ENCODE measurements at places on chromosomes 2 and 18. TPM values are rescaled to one million over a fixed set of nuclear protein-coding genes. Genes with fewer than 3 reads are reported as not detected.

DNA sequence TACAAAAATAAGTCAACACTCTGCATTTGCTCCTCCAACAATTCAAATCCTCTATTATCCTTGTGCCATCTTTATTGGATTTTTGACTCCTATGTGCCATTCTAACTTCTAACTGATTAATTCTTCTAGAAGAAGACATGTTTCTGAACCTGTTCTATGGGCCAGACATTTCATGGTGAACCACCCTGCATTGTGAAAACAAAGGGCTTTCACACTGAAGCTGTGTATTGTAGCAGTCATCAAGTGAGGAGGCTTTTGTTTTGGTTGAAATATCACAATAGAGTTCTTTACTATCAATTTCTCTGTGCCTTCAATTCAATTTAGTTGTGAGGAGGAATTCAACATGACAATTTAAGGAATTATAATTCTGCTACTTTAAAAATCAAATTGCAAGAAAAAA is 357.9 kb downstream of the PLCL1 start:
- no peak for DNase-seq

The PLEKHH2 gene
- total RNA-seq = 5.9 TPM

DNA sequence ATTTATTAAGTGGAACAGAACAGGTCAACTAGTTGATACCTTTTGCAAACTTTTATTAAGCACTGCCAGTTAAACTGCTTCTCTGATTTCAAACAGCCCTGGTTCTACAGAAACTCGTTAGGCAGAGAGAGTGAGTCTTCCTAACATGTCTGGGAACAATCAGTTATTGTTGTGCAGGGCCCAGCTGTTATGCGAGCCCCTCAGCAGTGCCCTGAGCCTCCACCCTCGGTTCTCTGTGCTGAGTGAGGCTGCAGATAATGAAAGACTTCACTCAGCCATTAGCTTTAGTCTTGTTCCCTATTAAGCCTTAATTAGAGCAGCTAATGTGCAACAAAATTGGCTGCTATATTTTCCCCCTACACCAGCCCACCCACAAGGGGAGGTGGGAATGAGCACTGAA is 39.6 kb downstream of the KCTD18 start:
- no peak for DNase-seq

GRCh38 chr2:121137571-121137970 is 147.4 kb downstream of the TFCP2L1 start:
- no peak for DNase-seq

- DNase-seq = no peak
Observed at GRCh38 chr2:235936493-235936892, 231.7 kb downstream of the GBX2 start.

The CFAP65 gene
- not detected for total RNA-seq

DNA sequence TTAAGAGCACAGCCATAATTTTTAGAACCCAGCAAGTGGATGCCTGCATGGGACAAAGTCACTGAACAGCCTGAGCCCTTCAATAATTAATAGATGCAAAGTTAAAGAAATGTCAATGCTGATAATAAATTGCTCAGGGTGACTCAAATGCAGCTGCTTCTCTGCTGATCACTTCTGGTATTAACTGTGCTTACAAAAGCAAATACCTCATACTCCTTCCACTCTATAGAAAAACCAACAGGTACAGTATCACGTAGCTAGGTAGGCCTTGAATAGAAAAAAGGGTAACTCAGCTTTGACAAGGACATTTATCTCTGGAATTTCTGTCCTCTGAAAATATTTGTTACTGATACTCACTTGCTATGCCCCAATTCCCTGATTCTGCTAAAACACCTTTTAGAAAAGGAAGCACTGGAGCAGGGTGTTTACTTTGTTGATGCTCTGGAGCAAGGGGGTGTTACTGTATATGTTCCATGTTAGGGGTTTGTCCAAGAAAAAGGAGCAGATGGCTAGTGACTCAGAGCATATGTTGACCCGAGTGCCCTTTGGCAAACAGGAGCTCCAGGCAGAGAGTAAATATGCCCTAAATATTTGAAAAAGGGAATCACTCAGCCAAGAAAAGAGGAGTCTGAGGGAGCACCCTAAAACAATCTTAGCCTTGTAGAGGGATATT is 59.1 kb upstream of the RTN4 start:
- DNase-seq = no peak

DNA sequence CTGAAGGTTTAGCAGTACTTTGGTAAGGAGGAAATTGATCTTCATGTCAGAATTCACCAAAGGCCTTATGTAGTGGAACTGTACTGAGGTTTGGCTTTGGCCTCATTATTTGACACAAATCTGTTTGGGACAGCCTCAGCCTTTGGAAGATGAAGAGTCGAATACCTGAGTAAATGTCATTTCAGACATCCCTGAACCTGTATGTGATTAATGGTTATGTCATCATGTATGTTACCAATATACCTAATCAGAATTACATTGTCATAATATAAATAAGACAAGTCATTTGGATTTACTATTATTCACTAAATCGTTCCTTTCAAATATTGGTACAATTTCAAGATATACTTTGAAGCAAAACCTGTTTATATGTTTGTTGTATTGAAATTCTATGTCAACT is 10.6 kb upstream of the ABCA12 start:
- no peak for DNase-seq

The UGT1A8 gene
- not detected for total RNA-seq

DNA sequence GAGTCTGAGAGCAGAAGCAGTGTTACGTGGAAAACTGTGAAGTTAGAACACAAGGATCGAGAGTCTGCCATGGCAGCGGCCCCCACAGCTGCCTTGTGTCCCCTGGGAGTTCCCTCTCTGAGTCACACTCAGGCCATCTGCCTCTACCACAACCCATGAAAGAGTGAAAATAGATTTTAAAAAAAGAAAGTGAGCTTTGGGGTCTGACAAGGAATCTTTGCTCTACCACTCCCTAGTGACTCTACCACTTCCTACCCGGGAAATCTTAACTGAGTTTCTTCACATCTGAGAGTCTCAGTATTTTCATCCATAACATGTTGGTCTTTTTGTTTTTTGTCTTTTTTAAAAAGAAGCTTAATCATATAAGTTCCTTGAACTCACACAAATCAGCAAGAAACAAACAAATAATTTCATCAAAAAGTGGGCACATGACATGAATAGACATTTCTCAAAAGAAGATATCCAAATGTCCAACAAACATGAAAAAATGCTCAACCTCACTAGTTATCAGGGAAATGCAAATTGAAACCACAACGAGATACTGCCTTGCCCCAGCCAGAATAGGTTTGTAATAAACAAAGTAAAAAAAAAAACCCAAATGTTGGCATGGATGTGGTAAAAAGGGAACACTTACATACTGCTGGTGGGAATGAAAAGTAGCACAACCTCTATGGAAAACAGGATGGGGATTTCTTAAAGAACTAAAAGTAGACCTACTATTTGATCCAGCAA is 2.4 kb upstream of the MSGN1 start:
- DNase-seq = peak; percentile 60

Data from right cardiac atrium (tissue), 5 donors.